RCC 7860 (cell line): ENCODE measurements at places on chromosomes 16 and 17.

GRCh38 chr17:7323731-7324437, 5.3 kb downstream of the NEURL4 start:
- no peak for DNase-seq

DNA sequence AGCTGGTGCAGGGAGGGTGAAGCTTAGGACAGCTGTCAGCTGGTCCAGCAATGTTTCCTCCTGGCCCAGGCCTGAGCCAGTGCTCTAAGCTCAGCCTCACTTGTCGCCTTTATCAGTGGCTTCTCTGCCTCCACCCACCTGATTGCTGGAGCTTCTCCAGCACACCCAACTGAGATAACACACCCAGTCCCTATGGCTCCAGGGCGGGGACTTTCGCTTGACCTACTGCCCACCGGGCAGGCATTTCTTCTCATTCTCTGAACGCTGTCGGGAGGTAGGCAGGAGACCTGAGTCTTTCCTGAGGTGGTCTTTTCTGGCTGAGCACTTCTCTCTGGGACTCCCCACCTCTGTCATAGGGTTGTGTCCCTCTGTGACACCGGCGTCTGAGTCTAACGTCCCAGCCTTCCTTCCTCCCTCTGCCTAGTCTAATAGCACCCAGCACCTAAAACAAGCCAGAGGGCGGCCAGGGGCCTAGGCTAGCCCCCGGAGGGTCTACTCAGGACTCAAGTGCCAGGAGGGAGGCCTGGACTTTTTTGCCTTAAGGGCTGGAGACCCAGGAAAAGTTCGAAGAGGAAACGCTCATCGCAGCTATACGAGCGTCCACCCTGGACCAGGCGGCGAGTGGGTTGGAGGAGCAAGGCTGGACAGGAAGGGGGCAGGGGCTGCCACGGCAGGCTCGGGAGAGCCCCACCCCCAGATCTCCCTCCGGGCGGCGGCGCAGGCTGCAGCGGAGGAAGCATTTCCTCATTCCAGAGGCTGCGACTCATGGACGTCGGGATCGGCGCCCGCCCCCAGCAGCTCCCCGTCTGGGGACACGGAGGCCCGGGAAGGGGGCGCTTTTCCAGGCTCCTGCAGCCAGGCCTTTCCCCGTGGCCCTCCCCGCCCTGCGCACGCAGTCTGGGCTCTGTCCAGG, 756 bp downstream of the TAX1BP3 start:
- DNase-seq = peak; percentile 79

DNA sequence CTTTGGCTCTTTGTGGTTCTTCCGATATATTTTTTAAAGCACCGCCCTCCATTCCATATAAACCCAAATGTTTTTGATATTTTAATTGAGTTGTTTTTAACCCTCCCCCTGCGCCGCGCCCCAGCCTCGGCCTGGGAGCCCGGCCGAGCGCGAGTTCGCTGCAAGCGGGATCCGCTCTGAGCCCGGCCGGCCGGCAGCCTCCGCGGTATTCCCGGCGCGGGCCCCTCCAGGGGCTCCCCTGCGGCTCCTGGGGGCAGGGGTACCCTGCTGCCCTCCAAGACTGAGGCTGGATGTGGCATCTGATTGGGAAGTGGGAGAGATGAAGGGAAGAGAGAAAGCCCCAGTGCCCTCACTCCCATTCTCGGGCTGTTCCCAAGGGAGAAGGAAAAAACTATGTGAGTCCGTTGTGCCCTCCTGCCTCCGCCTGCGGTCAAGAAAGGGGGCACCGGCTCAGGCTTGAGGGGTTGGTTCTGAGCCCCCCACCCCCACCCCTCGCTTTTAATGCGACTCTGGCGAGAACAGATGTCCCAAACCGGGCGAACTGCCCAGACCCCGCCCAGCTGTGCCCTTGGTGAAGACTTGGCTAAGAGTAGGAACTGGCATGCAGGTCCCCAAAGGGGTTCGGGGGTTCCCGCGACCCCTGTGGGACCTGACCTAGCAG, 8.6 kb downstream of the NEUROD2 start:
- DNase-seq = no peak

GRCh38 chr17:27985736-27986399, 56.6 kb upstream of the NLK start:
- no peak for DNase-seq

DNA sequence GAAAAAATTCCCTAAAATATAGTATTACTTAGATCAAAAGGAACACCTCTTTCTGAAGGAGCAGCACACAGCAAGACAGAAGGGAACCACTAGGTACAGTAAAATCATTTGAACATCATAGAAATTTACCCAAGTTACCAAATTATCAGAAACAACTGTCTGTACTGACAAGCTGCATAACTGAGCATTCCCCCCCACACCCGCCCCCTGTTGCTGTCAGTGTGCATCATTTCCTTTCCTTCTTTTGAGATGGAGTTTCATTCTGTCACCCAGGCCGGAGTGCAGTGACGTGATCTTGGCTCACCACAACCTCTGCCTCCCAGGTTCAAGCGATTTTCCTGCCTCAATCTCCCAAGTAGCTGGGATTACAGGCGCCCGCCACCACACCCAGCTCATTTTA, 120.7 kb downstream of the TRIM37 start:
- no peak for DNase-seq

GRCh38 chr16:2963723-2964474, at the start of gene KREMEN2:
KREMEN2 (plus strand) TSS chr16:2964275; CDS start chr16:2964521, 246 bp downstream.
- peak; percentile 53 for DNase-seq

DNA sequence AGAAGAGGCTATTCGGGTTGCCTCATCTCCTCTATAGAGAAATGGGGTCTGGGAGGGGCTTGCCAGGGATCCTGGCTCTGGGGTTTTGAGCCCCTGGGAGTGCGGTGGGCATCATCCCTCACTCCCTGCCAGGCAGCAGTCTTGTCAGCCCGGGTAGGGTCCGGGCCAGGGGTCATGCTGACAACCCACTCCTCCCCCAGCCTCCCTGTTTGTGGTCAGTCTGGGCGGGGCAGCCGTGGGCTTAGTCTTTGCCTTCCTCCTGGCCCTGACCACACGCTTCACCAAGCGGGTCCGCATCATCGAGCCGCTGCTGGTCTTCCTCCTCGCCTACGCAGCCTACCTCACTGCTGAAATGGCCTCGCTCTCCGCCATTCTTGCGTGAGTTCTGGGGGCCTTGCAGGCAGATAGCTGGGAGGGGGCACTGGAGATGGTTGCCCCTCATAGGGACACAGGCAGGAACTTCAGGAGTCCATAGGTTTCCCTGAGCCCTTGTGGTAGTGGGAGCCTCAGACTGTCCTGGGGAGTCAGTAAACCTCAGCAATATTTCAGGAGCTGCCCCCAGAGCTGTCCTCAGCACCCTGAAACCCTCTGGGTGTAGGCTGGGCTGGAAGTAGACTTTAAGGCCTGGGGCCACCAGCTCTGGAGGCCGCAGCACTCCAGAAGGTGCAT, 6.9 kb downstream of the SLC9A5 start:
- DNase-seq = no peak
